ENCODE measurements at places on chromosomes 5 and 9. TPM values are rescaled to one million over a fixed set of nuclear protein-coding genes. Genes with fewer than 3 reads are reported as not detected.

TBC1D13 gene
- total RNA-seq: 5.5 TPM

SLC34A1 gene
- 0.43 TPM for total RNA-seq

BAAT gene
- 0.24 TPM for total RNA-seq

SLC36A2 gene
- not detected for total RNA-seq

PCDHGA10 gene
- 4.3 TPM for total RNA-seq

IDNK gene
- 0.43 TPM for total RNA-seq

FAM169A gene
- 16.4 TPM for total RNA-seq

IL33 gene
- 3.6 TPM for total RNA-seq

C9 gene
- not detected for total RNA-seq

SKP2 gene
- 20.7 TPM for total RNA-seq

BNC2 gene
- total RNA-seq: under 0.01 TPM

CCDC192 gene
- not detected for total RNA-seq

FOXD4L3 gene
- not detected for total RNA-seq

PCDHGB6 gene
- total RNA-seq: 0.48 TPM

ANKRD31 gene
- total RNA-seq: under 0.01 TPM

CARTPT gene
- not detected for total RNA-seq

ADGRD2 gene
- total RNA-seq: not detected

FAT2 gene
- total RNA-seq: 139 TPM

FCHSD1 gene
- 10.0 TPM for total RNA-seq

ADAMTS6 gene
- total RNA-seq: 17.1 TPM

ANKDD1B gene
- total RNA-seq: 0.72 TPM

OR13D1 gene
- not detected for total RNA-seq

ANKRD33B gene
- total RNA-seq: 0.43 TPM

RASA1 gene
- total RNA-seq: 46.3 TPM

NADK2 gene
- total RNA-seq: 23.4 TPM

C9orf153 gene
- 0.48 TPM for total RNA-seq

EQTN gene
- total RNA-seq: not detected

CTXN3 gene
- total RNA-seq: not detected

GABRP gene
- total RNA-seq: not detected

PDE8B gene
- total RNA-seq: not detected

TAF11L10 gene
- total RNA-seq: not detected

ZNF354C gene
- total RNA-seq: 1.9 TPM

FAM153A gene
- total RNA-seq: 1.3 TPM

TMEM171 gene
- total RNA-seq: 2.2 TPM
